ENCODE measurements at places on chromosomes 16 and 17.

DNA sequence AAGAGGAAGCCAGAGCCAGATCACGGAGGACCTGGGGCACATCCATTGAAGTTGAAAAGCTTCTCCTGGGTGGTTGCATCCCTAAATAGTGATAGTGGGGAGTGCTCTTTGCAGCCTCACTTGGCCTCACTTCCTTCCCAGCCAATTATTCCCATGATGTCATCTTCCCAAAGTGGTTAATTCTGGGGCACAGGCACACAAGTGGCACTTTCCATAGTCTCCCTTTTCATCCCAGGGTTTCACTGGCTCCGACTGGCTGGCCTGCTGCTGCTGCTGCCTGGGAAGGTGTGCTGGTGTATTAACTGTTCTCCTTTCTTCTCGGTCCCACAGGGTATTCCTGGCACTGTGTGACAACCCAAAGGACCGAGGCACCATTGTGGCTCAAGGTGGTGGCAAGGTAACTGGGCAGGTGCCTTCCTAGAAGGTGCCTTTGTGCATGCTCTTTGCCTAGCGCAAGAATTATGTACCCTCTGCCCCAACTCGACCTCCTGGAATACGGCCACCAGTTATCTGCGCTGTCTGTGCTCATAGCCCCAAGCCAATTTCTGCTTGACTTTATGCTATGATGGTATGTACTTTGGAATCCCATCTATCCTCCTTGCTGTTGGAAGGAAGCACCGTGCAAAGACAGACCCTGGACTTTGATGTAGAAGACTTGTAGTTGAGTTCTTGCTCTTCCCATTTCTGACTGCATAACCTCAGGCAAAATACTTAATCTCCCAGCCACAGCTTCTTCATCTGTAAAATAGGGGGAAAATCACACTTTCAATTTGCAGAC, 18.4 kb downstream of the SLC35G3 start:
- DNase-seq, result no peak

GRCh38 chr17:22145605-22146178, 453.4 kb downstream of the KCNJ18 start:
- no peak for DNase-seq

GRCh38 chr17:50099003-50099402, 3.9 kb downstream of the PDK2 start:
- DNase-seq, result no peak

DNA sequence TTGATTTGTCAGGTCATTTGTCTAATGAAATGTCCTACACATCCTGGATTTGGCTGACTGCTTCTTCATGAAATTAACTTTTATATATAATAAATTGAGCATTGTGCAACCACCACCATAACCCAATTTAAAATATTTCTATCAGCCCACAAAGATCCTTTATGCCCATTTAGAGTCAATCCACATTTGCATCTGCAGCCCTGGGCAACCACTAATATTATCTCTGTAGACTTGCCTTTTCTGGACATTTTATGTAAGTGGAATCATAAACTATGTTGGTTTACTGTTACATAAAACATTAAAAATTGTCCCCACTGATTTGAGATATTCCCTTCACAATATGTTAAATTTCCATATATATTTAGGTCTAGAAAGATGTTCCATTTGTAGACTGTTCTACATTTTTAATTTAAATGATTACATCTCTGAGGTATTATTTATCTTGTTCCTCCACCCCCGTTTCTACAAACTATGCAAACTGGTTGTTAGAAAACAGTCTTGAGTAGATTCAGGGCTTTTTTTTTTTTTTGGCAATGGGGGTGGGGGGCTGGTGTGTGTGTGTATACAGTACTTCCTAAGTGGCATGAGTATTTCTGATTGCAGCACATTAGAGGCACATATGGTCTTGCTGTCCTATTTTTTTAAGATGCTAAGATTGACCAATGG, 16.7 kb downstream of the RFWD3 start:
- no peak for DNase-seq

GRCh38 chr17:75557852-75558665, 29.5 kb upstream of the MYO15B start:
- DNase-seq, result no peak

DNA sequence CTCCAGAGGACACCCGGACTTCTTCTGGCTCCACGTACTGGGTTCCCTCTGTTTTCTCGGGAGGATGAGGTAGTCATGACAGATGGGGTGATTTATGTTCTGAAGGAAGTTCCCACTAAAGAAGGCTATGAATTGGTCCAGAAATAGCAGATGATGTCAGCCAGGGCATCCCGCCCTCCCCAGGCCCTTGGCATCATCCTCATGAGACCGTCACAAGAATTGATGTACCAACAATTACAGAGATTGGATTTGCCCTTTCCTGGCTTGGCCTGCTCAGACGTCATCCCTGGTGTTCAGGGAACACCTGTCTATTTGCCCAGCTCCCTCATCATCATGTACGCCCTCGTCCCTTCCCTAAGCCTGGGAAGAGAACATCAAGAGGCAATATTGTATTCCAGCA, 102.8 kb upstream of the CCL1 start:
- DNase-seq, result no peak

GRCh38 chr17:2693561-2694380, 17.8 kb downstream of the CLUH start:
- DNase-seq, result peak; percentile 27

- DNase-seq, result no peak
Measured at GRCh38 chr16:1472974-1473373, 1.9 kb downstream of the CLCN7 start.

- no peak for DNase-seq
Measured at GRCh38 chr16:80084614-80085013, 456.2 kb upstream of the DYNLRB2 start.

DNA sequence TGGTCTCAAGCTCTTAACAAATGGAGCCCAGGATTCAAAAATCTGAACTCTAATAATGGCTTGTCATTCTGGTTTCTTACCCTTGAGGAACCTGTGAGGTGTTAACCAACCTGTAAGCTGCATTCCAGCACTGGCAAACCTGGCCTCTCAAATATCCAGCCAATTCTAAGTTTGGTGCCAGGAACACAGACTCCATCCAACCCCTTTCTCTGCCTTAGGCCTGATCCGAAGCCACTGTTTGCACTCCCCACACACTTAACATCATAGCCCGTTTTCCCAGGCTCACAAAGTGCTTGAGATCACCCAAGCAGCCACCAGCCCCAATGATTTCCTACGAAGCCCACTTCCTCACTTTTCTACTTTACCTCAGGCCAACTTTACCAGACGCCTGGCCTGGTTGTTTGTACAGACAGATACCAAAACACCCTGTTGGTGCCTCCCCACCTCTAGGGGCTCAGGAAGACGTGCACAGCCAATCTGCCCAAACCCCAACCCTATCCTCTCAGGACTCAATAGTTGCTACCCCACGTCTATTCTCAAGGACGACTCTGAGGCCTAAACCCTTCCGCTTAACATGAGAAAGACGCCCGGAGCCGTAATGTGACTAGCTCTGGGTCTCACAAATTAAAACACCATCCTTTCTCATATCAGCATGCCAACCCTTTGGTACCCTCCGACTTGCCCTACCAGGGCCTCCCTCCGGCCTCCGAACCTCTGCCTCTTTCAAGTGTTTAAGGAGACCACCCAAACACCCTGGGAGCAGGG, 3.2 kb upstream of the PER1 start:
- DNase-seq, result no peak

GRCh38 chr17:77670173-77670572, 288.3 kb upstream of the TNRC6C start:
- DNase-seq, result no peak

DNA sequence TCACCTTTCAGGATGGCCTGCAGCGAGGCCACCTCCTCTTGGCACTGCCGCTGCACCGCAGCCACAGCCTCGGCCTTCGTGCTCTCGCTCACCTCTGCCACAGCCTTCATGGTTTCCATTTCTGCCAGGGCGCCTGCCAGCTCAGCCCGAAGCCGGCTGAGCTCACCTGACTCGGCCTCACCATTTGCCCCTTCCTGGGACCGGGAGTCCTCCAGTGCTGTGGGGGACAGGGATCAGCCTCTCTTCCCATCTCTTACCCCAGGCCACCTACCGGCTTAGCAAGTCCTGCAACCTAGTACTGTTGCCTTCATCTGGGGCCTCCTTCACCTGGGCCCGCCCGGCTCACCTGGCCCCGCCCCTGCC, 658 bp downstream of the RABEP2 start:
- DNase-seq, result no peak

- DNase-seq, result no peak
Measured at GRCh38 chr16:11133344-11133943, 122.6 kb downstream of the SOCS1 start.

DNA sequence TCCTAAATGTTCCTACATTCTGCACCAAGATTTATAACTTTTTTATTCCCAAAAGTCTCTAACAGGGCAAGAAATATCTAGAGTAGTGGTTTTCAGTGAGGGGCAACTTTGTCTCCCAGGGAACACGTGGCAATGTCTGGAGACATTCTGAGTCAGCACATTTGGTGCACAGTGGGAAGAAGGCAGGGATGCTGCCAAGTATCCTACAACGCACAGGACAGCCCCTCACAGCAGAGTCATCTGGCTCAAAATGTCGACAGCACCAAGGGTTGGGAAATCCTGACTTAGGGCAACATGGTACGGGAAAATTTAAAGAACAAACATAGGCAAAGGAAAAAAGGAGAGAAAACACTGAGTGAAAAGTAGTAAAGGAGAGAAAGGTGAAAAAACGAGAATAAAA, 61.8 kb downstream of the SMG6 start:
- no peak for DNase-seq

GRCh38 chr17:78168903-78169793, 767 bp downstream of the SYNGR2 start:
- peak; percentile 92 for DNase-seq

GRCh38 chr16:10813099-10813455, 5.5 kb downstream of the TVP23A start:
- DNase-seq, result no peak

GRCh38 chr17:40474419-40475002, 26.9 kb downstream of the TNS4 start:
- no peak for DNase-seq

- peak; percentile 53 for DNase-seq
Measured at GRCh38 chr16:29736112-29736511, 9.7 kb downstream of the C16orf54 start.

- DNase-seq, result no peak
Measured at GRCh38 chr16:74622005-74622404, 15.1 kb upstream of the GLG1 start.

DNA sequence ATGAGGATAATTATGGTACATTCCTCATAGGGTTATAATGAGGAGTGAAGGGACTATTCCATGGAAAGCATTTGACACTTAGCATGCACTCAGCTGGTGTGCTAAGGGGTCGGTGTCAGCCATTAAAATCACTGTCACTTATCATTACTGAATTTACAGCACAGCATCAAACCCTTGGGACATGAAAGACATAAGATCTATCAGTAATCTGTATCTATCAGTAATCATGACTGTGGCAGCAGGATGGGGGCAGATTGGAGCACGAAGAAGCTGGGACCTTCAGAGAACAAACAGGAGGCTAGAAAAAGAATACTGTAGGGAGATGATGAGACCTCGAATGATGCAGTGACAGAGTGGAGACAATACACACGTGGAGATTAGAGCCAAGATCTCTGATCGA, 73.5 kb upstream of the CLEC3A start:
- DNase-seq, result no peak

DNA sequence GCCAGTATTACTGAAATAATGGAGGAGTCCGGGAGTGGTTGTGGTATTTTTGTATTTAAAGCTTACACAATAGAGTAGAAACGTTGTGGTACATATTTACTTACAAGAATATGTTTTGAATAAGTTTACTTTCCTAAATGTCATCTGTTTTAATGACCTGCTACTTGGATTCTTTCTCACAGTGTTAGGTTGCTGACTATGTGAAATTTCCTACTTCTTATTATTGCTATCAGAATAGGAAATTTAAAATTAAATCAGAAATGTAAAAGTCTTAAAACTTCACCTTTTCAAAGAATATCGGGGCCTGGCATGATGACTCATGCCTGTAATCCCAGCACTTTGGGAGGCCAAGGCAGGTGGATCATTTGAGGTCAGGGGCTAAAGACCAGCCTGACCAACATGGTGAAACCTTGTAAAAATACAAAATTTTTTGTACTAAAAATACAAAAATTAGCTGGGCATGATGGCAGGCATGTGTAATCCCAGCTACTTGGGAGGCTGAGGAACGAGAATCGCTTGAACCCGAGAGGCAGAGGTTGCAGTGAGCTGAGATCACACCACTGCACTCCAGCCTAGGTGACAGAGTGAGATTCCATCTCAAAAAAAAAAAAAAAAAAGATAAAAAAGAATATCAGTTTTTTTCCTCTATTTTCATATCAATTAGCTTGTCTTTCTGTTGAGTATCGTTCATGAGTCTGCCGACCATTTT, 77.8 kb downstream of the VMP1 start:
- no peak for DNase-seq

- no peak for DNase-seq
Measured at GRCh38 chr16:72664056-72664508, 383.8 kb downstream of the ZFHX3 start.

DNA sequence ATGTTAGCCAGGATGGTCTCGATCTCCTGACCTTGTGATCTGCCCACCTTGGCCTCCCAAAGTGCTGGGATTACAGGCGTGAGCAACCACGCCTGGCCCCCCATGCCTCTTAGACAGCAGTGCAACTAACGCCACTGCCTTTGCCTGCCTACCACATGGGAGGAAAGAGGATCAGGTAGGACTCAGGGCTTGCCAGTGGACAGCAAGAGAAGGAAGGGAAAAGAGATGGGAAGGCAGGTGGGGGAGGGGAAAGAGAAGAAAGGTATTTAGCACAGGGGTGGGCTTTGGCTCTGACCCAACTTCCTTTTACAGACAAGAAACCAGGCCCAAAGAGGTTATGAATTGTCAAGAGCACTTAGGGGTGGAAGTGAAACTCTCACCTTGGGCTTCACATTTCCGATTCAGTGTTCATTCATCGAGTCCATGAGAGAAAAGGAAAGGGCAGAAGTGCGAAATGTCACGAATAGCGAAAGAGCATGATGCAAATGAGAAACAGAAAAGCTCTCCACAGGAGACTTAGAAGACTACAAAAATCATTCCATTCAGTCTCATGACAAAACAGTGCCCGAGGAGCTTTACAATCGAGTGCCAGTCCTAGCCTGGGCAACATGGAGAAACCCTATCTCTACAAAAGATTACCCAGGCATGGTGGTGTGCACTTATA, 36.4 kb downstream of the CDK5R1 start:
- DNase-seq, result no peak

GRCh38 chr16:57645169-57645568, 16.7 kb downstream of the ADGRG1 start:
- no peak for DNase-seq

- DNase-seq, result peak; percentile 64
Measured at GRCh38 chr16:560204-560700, at the start of gene PRR35. PRR35 (plus strand) TSS chr16:560394; CDS start chr16:563295, 2,901 bp downstream.

DNA sequence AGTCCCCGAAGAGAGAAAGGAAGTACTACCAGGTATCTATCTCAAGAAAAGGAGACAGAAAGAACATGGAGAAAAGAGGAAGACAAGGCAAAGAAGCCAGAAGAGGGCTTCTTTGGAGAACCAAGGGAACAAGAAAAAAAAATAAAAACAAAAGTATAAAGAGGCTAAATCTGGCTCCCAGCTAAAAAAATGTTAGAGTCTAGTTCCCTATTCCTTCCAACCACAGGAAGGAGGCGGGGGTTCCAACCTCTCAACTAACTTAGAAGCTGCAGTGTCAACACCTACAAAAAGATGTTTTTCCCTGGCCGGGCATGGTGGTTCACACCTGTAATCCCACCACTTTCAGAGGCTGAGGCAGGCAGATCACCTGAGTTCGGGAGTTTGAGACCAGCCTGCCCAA, 13.4 kb downstream of the UTP6 start:
- no peak for DNase-seq

- no peak for DNase-seq
Measured at GRCh38 chr17:27819145-27819544, 18.8 kb upstream of the NOS2 start.

- DNase-seq, result peak; percentile 2
Measured at GRCh38 chr16:62462971-62463370, 426.7 kb upstream of the CDH8 start.

GRCh38 chr16:27177031-27177774, 26.1 kb upstream of the KDM8 start:
- DNase-seq, result no peak
